Activated gamma-delta T cell treated with anti-CD3 and anti-CD28 coated beads, Interleukin-2, amount 50 U/mL, for 16 hours (primary cell): ENCODE measurements at places on chromosomes 2 and 18.

DNA sequence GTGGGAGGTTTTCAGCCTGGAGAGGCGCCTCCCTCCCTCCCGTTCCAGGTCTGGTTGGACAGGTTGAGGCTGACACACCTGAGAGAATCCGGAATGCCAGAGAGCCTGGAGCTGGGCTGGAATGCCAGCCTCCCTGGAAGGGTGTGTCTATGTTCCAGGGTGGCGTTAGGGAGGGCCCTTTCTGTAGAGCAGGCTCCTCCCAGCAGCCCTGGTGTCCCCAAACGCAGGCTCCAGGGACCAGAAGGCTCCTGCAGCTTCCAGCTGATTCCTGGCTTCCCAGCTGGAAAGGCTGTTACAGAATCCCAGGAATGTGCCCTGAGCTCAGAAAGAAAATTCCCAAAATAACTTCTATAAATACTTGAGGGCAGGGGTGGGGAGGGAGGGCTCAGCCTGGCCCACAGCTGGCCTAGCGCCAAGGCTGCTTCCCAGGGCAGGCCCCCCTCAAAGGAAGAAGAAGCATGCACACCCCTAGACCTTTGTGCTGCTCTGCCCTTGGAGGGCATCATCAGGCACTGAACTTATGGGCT is 85.4 kb downstream of the STPG4 start:
- no peak for DNase-seq

DNA sequence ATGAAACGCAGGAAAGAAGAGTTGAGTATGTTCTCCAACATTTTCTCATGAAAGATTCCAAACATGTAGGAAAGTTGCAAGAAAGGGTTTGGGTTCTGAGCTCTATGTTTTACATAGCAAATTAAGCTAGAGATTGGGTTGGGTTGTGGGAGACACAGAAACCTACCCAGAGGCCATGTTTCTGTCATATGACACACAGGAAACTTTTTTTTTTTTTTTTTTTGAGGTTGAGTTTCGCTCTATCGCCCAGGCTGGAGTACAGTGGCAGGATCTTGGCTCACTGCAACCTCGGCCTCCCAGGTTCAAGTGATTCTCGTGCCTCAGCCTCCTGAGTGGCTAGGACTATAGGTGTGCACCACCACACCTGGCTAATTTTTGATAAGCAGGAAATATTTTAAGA is 57.6 kb downstream of the DOCK10 start:
- no peak for DNase-seq

GRCh38 chr2:226020956-226021355 is 621.4 kb downstream of the NYAP2 start:
- DNase-seq = no peak

- no peak for DNase-seq
Measured at GRCh38 chr2:117763804-117764203, 50.7 kb upstream of the DDX18 start.

- no peak for DNase-seq
Measured at GRCh38 chr18:59516356-59517155, 157.5 kb upstream of the LMAN1 start.

GRCh38 chr18:7369006-7369405 is 138.1 kb downstream of the LRRC30 start:
- no peak for DNase-seq

DNA sequence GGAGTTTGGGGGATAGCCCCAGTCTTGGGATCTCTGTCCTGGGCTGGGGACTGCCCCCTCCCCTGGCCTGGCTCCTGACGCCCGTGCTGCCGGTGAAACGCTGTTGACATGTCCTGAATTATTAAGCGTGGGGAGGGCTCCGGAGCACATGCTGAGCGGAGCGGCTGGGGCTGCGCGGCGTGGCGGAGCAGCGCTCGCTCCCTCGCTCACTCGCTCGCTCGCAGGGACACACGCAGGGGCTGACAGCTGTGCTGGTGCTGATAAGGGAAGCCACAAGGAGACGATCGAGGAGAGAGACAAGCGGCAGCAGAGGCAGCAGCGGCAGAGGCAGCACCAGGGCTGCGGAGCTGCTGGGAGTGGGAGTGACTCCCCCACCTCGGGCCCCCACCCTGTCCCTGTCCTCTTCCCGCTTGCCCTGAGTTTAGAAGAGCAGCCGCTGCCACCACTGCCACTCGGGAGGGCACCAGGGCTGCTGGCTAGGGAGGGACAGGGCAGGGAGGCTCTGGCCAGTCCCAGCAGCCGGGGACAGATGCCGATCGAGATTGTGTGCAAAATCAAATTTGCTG is at the start of gene ASIC4:
ASIC4 (plus strand) TSS at position 287 of the 566 bp plus-strand sequence; CDS start at position 530, 243 bp downstream.
- no peak for DNase-seq

DNA sequence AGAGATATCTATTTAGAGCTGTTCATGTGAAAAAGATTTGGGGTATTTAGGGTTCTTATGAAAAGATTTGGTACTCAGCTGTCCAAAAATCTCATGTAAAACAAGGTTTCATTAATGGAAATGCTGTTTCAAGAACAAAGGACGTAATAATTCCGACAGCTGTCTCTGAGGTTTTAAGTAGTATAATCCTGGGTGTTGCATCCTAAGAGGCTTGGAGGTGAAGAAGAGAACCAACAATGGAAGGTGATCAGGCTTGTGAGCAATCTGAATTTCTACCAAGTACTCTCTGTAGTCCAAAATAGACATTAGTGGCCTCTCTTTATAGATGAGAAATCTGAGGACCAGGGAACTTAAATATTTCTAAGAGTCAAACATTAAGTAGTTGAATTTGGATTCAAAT is 205.1 kb downstream of the BABAM2 start:
- no peak for DNase-seq

- DNase-seq = peak; percentile 32
Measured at GRCh38 chr2:24049485-24050021, at the start of gene FKBP1B. Gene FKBP1B (plus strand): TSS chr2:24049741. CDS start chr2:24049850, 109 bp downstream.

GRCh38 chr2:233479616-233480489 is 86.7 kb downstream of the USP40 start:
- no peak for DNase-seq

DNA sequence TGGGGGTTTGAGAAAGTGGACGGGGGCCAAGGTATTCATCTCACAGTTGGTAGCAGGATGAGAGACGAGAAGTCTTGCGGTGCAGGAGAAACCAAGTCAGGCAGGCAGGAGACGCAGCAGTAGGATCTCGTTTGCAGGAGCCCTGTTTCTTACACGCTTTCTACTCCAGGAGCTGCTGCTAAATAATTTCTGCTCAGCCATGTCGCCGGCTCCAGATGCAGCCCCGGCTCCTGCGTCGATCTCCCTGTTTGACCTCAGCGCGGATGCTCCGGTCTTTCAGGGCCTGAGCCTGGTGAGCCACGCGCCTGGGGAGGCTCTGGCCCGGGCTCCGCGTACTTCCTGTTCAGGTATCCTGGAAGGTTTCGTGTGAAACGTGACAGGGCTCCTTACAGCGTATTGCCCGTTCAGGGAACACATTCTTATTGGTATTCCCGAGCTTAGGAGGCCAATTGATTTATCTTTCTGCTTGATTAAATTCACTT is 494 bp downstream of the ANKZF1 start:
- no peak for DNase-seq

DNA sequence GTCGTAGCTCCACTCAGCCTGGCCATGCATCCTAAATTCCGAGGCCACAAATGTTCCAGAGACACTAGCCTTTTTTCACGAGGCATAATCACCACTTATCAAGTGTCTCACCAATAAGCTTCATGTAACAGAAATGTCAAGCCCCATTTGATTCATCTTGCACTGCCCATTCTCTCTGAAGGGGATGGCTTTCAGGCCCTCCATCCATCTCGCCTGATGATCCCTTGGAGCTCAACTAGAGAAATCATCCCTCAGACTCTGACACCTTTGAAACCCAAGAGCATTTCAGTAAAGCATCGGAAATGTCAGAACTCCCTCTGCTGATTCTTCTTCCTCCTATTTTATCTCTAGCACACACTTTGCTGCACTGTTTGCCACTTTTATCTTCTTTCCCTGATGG is 91.7 kb downstream of the DCC start:
- DNase-seq = no peak

- no peak for DNase-seq
Measured at GRCh38 chr2:12335131-12335530, 381.6 kb upstream of the TRIB2 start.

GRCh38 chr2:127138281-127138680 is 31.3 kb upstream of the BIN1 start:
- DNase-seq = no peak

- DNase-seq = no peak
Measured at GRCh38 chr2:46332686-46333281, 35.6 kb downstream of the EPAS1 start.

GRCh38 chr2:70531419-70532086 is 22.1 kb downstream of the TGFA start:
- DNase-seq = no peak

DNA sequence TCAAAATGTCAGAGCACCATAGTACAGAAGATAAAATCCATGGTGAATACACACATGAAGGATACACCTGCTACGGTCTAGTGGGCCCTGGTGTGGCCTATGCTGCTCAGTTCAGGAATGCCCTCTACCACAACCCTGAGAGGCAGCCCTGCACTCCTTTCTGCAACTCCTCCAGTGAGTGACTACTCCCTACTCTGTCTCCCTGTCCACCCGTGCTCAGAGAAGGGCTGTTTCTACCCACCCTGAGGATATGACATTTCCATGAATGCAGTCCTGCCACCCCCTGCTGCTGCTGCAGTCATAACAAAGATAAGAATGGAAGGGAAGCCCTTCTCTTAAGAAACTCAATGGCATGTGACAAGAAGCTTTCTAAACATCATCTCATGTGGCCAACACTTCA is 137.0 kb downstream of the EN1 start:
- DNase-seq = no peak

GRCh38 chr2:238154570-238154969 is 4.2 kb upstream of the ERFE start:
- DNase-seq = no peak

GRCh38 chr2:172336681-172337080 is 90.7 kb upstream of the ITGA6 start:
- no peak for DNase-seq

DNA sequence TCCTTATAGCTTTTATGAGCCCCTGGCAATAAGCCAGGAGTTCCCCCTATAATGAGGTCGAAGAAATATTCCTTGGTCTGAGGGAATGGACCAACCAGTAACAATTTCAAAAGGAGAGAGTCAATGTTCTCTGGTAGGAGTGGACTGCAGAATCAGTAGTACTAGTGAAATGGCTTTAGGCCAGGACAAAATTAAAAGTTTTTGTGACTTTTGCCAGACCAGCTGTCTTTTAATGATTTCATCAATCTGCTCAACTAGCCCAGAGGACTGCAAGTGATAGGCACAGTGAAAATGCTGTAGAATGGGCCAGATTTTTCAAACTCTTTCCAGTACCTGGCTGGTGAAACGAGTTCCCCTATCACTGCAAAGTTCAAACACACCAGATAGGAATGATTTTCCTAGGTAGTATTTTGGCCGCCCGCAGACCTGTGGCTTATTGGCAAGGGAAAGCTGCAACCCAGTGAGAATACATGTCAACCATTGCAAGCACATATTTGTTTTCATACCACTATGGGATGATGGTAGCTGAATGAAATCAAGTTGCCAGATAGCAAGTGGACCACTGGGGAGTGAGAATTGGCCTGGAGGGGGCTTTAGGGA is 45.5 kb downstream of the CERS6 start:
- no peak for DNase-seq

DNA sequence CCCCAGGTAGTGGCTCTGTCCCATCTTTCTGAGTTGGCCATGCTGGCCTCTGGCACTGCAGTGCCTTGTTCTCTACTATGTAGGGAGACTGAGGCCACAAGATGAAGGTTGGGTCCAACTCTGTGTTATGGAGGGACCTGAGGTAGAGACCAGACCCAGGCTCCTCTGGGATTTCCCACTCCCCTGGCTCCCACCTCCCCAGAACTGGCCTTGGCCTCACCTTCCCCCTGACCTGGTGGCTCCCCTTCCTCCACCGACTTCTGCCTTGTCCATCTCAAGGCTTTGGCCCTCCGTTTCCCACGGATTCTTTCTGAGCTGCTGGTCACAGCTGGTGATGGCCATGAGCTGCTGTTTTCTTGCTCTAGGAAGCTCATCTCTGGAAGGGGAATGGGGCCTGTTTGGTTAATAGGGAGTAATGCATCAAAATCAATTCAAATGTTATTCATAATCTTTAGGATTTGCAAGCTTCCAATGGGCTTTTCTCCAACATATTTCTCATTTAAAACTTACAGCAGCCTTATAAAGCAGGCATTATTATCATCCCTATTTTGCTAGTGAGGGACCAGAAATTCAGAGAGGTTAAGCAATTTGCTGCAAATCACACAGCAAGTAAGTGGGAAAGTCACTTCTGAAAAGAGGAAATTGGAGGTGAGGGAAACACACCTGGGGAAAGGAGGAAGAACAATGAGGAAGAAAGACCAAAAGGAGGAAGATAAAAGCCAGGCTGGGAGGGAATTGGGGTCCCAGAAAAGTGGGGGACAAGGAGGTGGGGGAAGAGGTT is 887 bp downstream of the PRKAG3 start:
- DNase-seq = no peak

DNA sequence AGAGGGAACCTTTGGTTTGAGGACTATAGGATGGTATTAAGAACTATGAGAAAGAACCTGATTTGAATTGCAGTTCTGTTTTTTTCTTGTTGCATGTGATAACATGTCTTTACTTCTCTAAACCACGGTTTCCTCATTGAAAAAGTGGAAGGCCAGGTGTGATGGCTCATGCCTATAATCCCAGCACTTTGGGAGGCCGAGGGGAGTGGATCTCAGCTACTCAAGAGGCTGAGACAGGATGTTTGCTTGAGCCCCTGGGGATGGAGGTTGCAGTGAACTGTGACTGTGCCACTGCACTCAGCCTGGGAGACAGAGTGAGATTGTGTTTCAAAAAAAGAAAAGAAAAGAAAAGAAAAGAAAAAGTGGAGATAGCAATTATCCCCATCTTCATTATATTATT is 32.3 kb downstream of the SCN9A start:
- no peak for DNase-seq

DNA sequence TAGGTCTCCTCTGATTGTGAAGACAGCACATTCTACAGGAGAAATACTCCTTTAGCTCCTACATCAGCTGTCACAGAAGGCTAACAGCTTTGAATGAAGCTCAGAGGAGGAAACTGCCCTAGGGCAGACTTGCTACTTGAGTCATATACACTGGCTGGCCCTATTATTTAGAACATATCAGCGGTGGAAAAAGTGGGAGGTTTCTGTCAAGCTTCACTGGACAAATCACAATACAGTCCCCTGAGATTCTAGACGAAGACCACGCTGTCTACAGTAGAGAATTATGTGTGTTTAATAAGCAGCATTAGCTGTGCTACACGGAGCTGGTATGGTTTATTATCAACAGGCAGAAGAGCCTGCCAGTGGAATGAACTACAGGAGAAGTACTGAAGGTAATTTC is 230.9 kb upstream of the FSIP2 start:
- DNase-seq = no peak
